Activated CD4-positive, alpha-beta memory T cell treated with anti-CD3 and anti-CD28 coated beads for 36 hours (primary cell): ENCODE measurements at places on chromosomes 5 and 9.

DNA sequence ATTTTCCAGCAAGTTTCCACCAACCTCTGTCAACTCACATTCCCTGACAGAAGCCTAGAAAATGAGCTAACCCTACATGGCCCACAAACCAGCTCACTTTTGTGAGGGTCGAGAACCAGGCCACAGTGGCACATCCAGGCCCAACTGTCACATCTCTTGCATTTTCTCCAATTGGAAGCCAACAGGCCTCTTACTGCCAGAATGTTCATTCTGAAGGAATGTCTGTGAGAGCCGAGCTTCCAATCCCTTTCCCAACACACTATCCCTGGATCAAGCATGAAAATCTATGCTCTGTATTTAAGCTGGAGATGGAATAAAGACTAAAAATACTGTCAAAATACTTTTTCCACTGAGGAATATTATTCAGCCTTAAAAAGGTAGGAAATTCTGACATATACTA is 20.0 kb downstream of the MARCHF3 start:
- no peak for DNase-seq
- H3K4me1 ChIP-seq, result peaks cover 30% of the 10 kb centered on the region
- no peak overlapping the region for H3K4me3 ChIP-seq
- no peaks in the 10 kb centered on the region for H3K27me3 ChIP-seq
- no peaks in the 10 kb centered on the region for H3K36me3 ChIP-seq
- H3K27ac ChIP-seq, result no peak overlapping the region

DNA sequence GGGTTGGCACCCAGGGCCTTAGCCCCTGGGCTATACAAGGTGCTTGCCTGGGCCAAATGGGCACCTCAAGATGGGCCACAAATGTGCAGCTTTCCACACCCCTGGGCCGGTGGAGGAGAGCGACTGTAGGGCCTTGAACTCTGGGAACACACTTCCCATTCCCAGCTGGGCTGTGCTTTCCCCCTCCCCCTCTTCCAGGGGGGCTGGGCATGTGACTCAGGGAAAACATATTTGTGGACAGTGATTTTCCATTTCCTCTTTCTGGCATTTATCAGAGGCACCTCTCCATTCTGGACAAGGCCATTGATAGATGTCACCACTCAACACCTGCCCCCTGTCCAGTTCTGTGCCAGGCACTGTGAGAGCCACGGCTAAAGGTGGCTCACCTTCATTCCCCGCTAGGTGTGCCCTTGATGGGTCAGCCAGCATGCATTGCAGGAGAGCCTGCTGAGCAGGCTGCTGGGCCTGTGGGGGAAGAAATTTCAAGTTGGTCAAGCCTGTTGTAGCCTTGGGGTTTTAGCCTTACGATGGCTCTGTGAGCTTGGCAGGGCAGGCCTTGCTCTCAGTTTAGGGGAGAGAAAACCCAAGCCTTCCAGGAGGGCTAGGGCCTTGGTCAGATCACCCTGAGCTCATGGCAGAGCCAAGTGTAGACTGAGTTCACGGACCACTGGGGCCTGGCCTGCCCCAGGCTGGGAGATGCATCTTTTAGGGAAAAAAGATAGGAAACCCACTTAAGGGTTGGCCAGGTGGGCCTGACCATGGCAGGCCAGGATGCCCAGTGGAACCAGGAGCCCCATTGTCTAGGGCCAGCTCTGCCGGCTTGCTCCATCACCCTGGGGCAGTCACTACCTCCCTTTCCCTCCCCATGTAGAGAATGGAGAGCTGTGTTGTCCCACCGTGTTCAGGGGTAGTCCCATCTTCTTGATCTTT is 113.9 kb downstream of the DAB2IP start:
- no peak overlapping the region for H3K4me3 ChIP-seq
- no peaks in the 10 kb centered on the region for H3K4me1 ChIP-seq
- no peaks in the 10 kb centered on the region for H3K36me3 ChIP-seq
- no peaks in the 10 kb centered on the region for H3K27me3 ChIP-seq
- no peak for DNase-seq

- no peak for DNase-seq
- no peak overlapping the region for H3K27ac ChIP-seq
- H3K36me3 ChIP-seq, result no peaks in the 10 kb centered on the region
Observed at GRCh38 chr9:87040410-87041009, 93.2 kb upstream of the GAS1 start.

GRCh38 chr5:150541895-150542294 is 34.0 kb downstream of the NDST1 start:
- H3K27ac ChIP-seq, result no peak overlapping the region
- no peak overlapping the region for H3K4me3 ChIP-seq
- DNase-seq, result no peak

DNA sequence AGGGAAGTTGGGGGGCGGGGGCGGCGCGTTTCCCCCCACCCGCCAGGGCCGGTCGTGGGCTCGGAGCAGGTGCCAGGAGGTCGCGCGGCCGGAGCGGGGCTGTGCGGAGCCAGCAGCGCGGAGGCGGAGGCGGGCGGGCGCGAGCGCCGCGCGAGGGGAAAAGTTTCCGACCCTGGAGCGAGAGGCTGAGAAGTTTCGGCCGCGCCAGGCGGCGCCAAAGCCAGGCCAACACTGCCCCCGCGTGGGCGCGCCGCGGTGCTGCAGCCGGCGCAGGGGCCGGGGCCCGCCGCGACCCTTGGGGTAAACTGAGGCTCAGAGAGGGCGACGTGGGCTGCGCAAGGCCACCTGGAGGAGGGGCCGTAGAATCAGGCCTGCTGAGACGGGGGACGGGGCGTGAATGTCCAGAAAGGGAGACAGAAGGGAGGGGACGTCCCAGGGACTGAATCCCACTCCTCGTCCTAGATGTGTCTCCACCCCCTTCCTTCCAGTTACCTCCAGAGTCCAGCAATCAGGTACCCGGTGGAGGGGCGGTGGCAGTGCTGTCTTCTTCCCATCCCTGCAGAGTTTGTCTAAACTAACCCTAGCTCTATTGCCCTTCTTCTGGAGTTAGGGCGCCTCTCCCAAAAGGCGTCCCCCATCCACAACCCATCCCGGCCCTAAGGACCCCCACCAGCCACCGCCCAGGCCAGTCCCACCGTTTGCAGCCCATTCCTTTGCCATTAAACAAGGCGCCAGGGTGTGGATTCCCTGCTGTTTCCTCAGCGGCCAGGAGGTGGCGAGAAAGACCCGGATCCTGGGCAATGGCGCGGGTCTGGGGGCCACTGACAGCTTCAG is 10.2 kb downstream of the C9orf50 start:
- H3K4me3 ChIP-seq, result peak overlapping the region; percentile 69
- H3K36me3 ChIP-seq, result no peaks in the 10 kb centered on the region
- peaks cover 2% of the 10 kb centered on the region for H3K27me3 ChIP-seq
- H3K4me1 ChIP-seq, result peaks cover 31% of the 10 kb centered on the region

GRCh38 chr5:125554355-125554754 is 807.9 kb upstream of the ZNF608 start:
- no peak overlapping the region for H3K4me3 ChIP-seq
- no peak for DNase-seq
- H3K36me3 ChIP-seq, result no peaks in the 10 kb centered on the region
- no peaks in the 10 kb centered on the region for H3K4me1 ChIP-seq
